Stimulated activated CD4-positive, alpha-beta T cell treated with anti-CD3 and anti-CD28 coated beads, Interleukin-15, amount 100 ng/mL, for 1 hour (primary cell): ENCODE measurements at places on chromosomes 4 and X.

GRCh38 chr4:116499-116898 is 7.8 kb upstream of the ZNF718 start:
- DNase-seq = no peak

DNA sequence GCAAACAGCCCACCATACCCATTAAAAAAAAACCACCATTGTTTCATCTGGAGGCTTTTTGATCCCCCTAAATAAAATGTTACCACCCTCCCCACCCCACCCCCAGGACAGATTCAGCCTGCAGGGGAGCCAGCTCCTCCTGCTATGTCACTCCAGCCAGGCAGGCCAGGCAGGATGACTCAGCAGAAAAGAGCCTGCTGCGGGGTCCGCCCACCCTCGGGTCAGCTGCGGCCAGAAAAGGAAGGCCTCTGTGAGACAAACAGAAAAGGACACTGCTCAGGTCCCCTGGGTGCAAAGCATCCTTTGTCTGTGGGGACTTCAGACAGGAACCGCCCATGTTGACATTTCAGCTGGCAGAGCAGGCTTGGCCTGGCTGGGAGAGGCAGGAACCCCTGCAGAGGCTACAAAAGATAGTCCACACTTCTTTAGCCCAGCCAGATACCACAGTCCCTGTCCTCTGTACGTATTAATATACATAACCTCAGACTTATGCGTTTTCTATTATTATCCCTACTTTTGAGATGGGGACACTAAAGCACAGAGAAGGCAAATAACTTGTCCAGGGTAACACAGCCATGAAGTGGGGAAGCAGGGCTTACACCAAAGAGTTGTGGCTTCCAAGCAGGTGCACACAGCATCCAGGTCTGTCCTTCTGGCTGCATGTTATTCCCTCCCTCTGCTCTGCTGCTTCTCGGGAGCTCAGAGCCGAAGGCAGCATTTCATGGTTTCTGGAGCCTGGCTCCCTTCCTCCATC is 147.7 kb downstream of the CPEB2 start:
- no peak for DNase-seq

DNA sequence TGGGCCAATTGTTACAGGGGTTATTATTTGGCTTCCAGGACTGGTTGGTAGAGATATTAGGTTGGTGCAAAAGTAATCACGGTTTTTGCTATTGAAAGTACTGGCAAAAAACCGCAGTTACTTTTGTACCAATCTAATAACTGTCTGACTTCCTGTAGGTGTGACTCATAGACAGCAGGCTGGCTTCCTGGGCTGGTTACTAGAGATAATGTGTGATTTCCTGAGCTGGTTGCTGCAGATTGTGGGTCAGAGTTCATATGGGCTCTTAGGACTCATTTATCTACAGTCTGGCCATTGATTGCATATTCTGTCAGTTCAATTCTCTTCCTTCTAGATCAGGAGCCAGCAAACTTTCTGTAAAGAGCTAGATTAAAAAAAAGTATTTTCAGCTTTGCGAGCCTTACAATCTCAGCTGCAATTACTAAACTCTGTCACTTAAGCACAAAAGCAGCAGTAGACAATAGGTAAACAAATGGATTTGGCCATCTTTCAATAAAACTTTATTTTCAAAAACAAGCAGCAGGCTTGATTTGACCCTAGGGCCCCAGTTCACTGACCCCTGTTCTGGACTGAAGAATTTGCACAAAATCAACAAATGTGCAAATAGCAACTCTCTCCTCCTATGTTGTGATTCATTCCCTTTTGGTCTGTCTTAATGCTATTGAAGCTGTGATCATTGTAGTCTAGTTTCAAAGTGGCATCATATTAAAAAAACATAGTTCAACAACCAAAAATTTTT is 50.8 kb upstream of the BOD1L1 start:
- no peak for DNase-seq

DNA sequence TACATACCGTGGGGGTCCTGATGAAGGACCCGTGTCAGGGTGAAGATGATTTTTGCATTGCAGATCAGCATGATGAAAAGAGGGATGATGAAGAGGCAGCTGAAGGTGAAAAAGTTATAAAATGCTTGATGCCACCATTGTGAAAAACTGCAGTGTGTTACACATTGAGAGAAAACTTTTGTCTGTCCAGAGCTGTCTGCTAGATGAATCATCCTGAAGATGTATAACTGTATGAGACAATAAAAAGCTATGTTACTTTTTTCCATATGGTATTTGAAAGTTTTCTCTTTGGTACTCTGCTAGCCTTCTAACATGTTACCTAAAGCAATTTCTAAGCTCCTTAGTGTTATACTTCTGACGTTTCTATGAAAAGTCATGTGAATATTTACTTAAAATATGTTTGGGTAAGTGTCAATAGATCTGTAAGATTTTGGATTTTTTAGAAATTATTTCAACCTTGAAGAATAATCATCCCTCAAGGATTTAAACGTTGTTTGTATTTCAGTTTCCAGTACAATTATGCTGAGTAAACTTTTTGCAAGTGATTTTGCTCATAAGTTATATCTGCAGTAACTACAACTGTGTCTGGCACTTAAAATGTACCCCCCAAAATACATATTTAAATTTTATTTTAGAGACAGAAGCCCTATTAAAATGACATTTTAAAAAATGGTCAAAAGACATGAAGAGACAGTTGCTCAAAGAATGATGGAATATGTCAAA is 9.5 kb downstream of the GNRHR start:
- no peak for DNase-seq
